ENCODE measurements at places on chromosomes 3 and 15. TPM values are rescaled to one million over a fixed set of nuclear protein-coding genes. Genes with fewer than 3 reads are reported as not detected.

The SCN11A gene
- under 0.01 TPM for total RNA-seq

The CLDN18 gene
- not detected for total RNA-seq

The PP2D1 gene
- not detected for total RNA-seq

The CELSR3 gene
- total RNA-seq: 27.7 TPM

DNA sequence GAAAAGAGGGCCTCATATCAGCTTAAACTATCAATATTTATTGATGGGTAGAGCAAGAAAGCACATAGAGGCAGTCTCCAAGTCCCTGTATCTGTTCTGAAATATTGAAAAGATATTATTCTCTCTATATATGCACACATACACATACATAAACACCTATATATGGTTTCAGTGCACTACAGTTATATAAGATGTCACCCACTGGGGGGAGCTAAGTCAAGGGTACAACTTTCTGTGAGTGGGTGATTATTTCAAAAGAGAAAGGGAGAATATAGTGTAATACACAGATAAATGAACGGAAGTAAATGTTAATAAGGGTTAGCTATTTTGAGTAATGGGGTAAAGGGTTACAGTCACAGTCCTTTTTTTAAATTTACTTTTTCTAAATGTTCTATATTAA, 8.8 kb downstream of the SNTN start:
- no peak for DNase-seq

GRCh38 chr3:195601382-195601781, 17.6 kb upstream of the APOD start:
- no peak for DNase-seq

- no peak for DNase-seq
Measured at GRCh38 chr15:40420793-40421192, 15.2 kb downstream of the IVD start.

GRCh38 chr3:3288255-3288654, 108.8 kb upstream of the CRBN start:
- no peak for DNase-seq

GRCh38 chr3:16897254-16897926, 12.6 kb downstream of the PLCL2 start:
- DNase-seq: no peak

DNA sequence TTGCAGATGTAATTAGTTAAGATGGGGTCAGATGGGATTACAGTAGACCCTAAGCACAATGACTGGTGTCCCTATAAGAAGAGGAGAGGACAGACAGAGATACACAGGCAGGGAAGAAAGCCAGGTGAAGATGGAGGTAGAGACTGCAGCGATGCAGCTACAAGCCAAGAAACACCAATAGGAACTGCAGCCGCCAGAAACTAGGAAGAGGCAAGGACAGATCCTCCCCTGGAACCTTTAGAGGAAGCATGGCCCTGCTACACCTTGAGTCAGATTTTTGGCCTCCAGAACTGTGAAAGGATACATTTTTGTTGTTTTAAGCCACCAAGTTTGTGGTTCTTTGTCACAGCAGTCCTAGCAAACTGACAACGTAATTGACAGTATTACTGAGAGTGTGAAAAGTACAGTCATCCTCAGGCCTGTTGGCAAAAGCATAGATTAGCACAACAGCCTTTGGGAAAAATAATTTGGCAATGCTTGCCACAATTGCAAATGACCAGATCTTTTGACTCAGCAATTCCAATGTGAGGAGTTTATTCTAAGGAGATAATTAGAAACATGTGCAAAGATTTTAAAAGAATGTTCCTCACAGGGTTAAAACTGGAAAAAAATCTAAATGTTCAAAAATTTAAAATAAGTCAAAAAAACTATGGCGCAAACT, 82.6 kb upstream of the TJP1 start:
- no peak for DNase-seq

DNA sequence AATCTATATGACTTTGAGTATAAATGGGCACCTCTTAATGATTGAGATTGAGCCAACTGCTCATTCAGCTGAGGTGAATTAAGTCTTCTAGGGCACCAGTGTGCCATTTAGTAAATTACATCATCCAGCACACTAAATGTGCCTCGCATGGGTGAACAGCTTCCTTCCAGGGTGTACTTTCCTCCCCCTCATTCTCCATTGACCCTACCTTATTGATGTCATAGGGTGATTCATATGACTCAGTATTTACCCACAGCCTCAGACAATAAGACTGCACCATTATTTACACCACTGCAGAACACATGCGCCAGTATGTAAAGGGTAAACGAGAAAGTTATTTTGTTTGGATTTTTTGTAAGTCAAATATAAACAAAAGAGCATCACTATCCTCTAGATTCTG, 185.2 kb upstream of the ARL6 start:
- no peak for DNase-seq

- DNase-seq: no peak
Measured at GRCh38 chr3:94360987-94361386, 298.1 kb downstream of the NSUN3 start.

DNA sequence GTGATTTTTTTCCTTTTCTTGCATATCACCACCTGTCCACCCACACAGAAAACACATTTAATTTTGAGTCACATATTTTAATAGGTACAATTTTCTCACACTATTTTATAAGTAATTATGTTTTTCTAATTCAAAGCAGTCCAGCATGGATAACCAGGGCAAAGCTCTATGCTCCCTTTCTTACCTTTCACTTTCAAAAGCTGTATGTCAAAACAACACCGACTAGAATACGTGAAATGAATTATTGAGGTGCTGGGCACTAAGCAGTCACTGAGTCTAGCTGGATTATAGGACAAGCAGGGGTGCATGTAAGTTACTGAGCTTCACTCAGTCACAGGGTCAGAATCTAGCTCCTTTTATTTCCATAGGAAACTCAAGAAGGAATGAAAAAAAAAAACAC, 60.6 kb downstream of the LSAMP start:
- no peak for DNase-seq

- DNase-seq: no peak
Measured at GRCh38 chr3:85053626-85054025, 94.8 kb downstream of the CADM2 start.

DNA sequence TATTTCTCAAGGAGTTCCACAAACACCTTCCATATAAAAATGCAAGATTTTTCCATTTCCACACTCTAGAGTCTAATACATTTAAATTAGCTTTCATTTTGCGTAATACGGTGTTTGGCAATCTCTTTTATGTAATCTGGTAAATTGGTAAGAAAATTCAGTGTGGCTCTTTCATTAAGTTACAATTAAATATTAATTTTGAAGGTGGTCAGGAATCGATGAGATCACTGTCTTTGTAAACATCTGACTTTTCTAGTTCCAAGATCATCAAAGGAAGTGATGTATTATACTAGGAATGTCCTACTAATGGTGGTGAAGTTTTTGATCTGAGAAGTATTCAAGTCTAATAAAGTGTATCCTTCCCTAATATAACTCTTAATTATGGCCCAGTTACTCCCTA, 1.1 kb upstream of the UTS2B start:
- no peak for DNase-seq

GRCh38 chr3:69032142-69032541, 18.7 kb upstream of the EOGT start:
- no peak for DNase-seq

DNA sequence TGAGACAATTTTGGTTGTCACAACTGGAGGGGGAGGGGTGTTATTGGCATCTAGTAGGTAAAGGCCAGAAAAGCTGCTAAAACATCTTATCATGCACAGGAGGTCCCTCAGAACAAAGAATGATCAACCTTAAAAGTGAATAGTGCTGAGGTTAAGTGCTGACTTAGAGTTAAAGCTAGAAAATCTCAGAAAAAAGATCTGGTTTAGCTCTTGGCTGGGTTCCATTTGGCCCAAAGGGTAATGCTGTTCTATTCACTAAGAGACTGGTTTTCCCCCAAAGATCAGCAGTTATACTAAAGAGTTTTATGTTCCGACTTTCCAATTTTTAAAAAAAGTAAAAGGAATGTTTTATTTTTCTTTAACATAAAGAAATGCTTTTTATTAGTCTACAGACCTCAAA, 15.6 kb downstream of the DCBLD2 start:
- no peak for DNase-seq

GRCh38 chr3:183477801-183478456, 49.5 kb upstream of the MCF2L2 start:
- DNase-seq: no peak

- DNase-seq: no peak
Measured at GRCh38 chr15:36798366-36798765, 218.9 kb downstream of the CDIN1 start.

- no peak for DNase-seq
Measured at GRCh38 chr3:98972720-98973119, 71.2 kb upstream of the DCBLD2 start.

DNA sequence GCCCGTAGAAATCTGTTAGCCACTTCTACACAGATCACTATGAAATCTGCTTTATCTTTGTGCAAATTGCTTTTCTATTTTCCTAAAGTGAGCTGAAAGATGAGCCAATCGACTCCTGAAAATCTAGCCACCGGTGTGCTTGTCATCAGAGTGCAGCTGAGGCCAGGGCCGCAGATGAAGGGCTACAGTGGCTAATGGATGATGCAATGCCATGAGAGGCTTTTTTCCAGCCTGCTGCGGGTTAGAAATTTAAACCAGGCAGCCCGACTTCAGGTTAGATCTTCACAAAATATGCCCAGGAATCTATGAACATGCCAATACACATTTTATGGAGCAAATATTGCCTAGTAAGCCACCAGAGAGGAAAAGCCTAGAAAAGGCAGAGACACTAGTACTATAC, 948.2 kb upstream of the CFAP20DC start:
- no peak for DNase-seq

DNA sequence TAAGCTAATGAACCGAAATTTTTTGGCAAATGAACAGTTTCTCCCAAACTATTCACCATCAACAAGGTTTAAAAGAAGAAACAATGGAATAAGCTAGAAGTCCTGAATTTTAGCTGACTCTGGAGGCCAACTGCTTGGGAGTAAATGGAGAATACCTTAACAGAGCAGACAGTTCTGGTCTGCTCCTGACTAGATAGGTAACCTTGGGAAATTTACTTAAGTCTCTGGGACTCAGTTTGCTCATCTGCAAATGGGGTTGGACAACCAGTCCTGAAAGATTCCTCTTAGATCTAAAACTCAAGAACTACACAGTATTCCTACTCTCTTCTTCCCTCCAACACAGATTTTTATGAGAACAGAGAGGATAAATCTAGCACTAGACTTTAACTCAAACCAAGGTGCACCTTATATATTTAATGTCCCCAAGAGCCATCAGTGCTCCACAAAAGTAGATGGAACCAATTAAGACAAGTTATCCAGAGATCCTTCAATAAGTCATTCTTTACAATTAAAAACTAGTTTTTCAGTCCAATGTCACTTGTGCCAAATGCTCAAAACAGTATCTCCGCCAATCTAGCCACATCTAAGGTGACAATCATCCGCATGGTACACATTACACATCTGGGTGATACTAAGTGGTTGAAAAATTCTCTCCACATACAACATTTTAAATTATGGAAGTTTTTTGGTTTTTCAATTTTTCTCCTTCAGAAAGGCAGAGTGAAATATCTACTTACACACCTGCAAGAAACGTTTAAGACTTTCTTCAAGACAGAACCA, 1.5 kb downstream of the RHOA start:
- DNase-seq: no peak

DNA sequence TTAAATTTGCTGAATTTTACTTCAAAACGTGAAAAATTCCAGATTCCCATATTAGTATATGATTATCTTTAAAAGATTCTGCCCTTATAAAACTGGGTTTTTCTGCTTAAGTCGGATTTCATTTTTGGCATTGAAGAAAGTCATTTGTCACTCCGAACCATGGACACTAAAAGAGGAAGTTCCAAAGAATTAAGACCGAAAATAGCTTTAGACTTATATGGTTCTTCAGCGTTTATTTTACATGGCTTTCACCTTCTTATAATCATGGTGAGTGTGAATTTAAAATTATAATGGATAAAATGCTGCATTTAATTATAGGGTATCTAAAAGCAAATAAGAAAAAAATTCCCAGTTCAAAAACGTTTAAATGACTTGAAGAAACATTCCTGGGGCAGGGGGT, 1.0 kb downstream of the C3orf38 start:
- no peak for DNase-seq
